ENCODE measurements at places on chromosomes 13 and 19. TPM values are rescaled to one million over a fixed set of nuclear protein-coding genes. Genes with fewer than 3 reads are reported as not detected.
A peak's percentile ranks its signal among the peaks of the same experiment; 100 is the strongest.

Gene ZNF491
- 3.1 TPM for total RNA-seq

- no peak for DNase-seq
Observed at GRCh38 chr13:80860845-80861244, 519.9 kb upstream of the SPRY2 start.

Gene C1QTNF9
- total RNA-seq = 0.42 TPM

Gene COMP
- 15.8 TPM for total RNA-seq

- no peak for DNase-seq
Observed at GRCh38 chr13:68214691-68215415, 984.7 kb upstream of the PCDH9 start.

- no peak for DNase-seq
Observed at GRCh38 chr19:16898361-16899015, 9.7 kb downstream of the F2RL3 start.

GRCh38 chr19:6531956-6532243 lies 1.1 kb downstream of the TNFSF9 start:
- no peak for DNase-seq

DNA sequence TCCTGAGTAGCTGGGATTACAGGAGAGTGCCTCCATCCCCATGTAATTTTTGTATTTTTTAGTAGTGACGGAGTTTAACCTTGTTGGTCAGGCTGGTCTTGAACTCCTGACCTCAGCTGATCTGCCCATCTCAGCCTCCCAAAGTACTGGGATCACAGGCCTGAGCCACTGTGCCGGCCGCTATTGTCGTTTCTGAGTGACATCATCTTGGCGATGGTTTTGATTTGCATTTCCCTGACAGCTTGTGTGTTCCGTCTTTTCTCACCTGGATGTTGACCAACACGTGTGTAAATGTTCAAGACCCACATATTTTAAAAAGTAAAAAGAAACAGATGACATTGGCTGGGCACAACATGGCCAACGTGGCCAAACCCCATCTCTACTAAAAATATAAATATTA lies 12.8 kb upstream of the MKNK2 start:
- no peak for DNase-seq

Gene LILRB1
- 7.7 TPM for total RNA-seq

Gene RASL11A
- total RNA-seq = 58.2 TPM

DNA sequence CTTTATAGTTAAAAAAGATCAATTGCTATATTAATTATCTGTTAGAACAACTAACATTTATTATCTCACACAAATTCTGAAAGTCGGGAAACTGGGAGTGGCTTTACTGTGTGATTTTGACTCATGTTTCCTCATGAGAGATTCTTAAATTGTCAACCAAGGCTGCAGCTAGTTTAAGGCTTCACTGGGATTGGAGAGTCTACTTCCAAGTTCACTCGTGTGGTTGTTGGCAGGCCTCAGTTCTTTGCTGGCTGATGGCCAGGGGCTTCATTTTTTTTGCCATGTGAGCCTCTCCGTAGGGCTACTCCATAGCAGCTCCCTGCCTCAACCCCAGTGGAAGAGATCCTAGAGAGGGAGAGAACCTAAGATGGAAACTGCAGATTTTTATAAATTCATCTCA lies 24.5 kb upstream of the LPAR6 start:
- peak; percentile 86 for DNase-seq

GRCh38 chr19:39679056-39679790 lies 23.5 kb downstream of the LGALS16 start:
- DNase-seq = no peak

Gene CAMSAP3
- not detected for total RNA-seq

Gene TTC9B
- total RNA-seq = not detected

- no peak for DNase-seq
Observed at GRCh38 chr13:103788061-103788652, 721.9 kb upstream of the SLC10A2 start.

DNA sequence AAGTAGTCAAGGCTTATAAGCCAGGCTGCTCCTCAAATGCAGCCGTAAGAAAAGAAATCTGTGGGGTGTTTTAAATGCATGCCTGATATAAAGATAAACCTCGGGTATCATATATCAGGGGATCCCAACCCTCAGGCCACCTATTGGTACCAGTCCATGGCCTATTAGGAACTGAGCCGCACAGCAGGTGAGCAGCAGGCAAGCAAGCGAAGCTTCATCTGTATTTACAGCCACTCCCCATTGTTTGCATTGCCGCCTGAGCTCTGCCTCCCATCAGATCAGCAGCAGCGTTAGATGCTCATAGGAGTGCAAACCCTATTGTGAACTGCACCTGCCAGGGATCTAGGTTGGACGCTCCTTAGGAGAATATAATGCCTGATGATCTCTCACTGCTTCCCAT lies 233.5 kb upstream of the SERP2 start:
- no peak for DNase-seq

DNA sequence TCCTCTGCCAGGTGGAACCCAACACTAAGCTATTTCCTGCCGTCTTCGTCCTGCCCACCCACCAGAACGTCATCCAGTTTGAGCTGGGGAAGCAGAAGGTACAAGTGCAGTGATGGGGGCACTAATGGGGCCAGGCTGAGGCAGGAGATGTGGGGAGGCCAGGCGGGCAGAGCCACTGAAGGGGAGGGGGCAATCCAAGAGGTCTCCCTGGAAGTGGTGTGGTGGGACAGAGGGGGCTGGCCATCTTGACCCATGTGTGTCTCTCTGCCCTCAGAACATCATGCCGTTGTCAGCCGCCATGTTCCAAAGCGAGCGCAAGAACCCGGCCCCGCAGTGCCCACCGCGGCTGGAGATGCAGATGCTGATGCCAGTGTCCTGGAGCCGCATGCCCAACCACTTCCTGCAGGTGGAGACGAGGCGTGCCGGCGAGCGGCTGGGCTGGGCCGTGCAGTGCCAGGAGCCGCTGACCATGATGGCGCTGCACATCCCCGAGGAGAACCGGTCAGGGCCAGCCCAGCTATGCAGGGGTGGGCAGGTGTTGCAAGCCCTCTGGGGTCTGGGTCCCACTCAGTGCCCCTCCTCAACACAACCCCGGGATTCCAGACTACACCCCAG lies 49.6 kb downstream of the RYR1 start:
- DNase-seq = no peak

DNA sequence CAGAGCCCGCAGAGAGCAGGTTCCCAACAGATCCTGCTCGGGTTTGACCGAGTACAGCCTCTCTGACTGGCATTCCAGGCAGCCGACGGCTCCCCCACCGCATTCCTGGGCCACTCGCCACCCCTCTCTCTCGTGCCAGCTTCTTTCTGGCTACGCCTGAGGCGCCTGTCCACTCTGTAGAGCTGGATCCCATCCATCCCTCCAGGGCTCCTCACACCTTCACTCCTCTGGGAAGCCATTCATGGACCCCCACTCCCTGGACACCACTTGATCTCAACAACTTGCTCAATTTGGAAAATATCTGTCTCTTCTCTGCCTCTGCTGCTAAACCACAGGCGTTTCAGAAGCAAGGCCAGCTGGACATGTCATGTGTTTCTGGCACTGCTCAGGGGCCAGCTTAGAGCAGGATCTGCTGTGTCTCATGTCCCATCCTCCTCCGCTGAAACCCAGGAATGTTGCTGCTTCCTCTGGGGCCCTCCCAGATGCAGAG lies 30.6 kb upstream of the ATP1A3 start:
- peak; percentile 63 for DNase-seq

Gene KIR2DL3
- not detected for total RNA-seq

Gene FOSB
- 754 TPM for total RNA-seq

GRCh38 chr19:4267101-4267900 lies 11.8 kb upstream of the SHD start:
- DNase-seq = peak; percentile 85

Gene CPT1C
- total RNA-seq = 6.5 TPM

- no peak for DNase-seq
Observed at GRCh38 chr13:55577082-55577846, 1563.5 kb upstream of the PRR20A start.

DNA sequence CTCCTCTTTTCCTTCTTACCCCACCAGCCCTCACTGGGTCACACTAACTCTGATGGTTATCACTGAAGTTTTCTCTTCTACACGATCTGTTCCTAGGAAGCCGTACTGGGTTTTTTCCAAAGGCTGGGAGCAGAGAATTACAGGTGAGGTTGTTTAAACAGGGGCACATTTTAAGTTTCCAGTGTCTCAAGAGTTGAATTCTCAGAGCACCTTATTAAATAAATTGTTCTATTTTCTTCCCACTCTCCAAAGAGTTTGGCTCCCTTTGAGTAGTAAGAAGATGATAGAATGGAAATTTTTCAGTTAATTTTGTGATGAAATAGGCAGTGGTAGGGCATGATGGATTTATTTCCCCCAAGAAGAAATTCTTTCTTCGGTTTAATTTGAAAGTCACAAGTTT lies at the start of gene OR7D4:
OR7D4 (minus strand) TSS at position 101 of the 400 bp plus-strand sequence. CDS start 4,752 bp downstream, outside the sequence.
- no peak for DNase-seq

GRCh38 chr19:4474514-4475022 lies 2.5 kb downstream of the HDGFL2 start:
- no peak for DNase-seq

DNA sequence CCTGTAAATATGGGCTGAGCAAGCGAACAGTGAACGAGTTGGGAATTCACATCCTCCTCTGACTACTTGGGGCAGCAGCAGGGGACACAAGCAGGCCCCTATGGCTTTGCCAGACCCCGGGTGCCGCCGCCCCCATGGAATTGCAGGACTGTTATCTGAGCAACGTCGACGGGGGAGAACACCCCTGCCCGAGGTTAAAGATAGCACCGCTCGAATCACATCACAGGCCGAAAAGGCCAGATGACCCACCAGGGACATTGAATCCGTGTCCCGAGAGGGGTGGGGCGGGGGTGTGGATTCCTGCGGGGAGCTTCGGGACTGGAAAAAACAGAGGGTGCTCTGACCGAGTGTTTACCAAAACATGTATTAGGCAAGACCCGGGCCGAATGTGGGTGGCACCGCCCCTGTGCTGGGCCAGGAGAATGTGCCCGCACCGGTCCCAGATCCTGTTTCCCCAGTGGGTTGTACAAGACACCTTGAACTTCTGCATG lies 9.1 kb downstream of the FEM1A start:
- DNase-seq = no peak

Gene OR7G3
- total RNA-seq = not detected

GRCh38 chr19:31519256-31519655 lies 170.0 kb upstream of the TSHZ3 start:
- no peak for DNase-seq

GRCh38 chr19:1155352-1156304 lies 18.4 kb downstream of the SBNO2 start:
- DNase-seq = no peak

Gene PODNL1
- 4.3 TPM for total RNA-seq

- no peak for DNase-seq
Observed at GRCh38 chr13:39051157-39051556, 12.9 kb downstream of the NHLRC3 start.

Gene CHST8
- total RNA-seq = 0.96 TPM

GRCh38 chr19:5059213-5059574 lies 90.3 kb downstream of the KDM4B start:
- DNase-seq = no peak

DNA sequence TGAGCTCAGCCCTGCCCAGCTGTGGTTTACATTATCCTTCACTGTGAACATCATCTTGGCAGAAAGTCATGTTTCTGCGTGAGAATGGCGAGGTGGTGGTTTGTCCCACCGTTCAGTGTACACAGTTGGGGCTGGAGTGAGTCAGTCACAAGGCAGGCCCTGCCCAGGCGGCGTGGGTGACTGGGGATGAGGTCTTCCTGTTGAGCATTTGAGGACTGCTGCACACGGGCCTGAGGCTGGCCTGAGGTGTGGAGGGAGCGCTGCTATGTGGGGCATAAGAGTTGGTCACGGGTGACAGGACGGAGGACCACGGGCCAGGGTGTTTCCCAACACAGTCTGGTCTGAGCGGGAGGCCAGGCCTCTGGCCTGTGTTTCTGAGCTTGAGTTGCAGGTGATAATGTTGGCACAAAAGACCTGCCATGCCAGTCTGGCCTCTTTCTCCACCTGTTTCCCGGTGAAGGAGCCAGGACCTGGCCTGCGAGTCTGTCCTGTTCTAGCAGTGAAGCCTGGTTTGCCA lies 13.4 kb upstream of the C19orf33 start:
- DNase-seq = no peak

DNA sequence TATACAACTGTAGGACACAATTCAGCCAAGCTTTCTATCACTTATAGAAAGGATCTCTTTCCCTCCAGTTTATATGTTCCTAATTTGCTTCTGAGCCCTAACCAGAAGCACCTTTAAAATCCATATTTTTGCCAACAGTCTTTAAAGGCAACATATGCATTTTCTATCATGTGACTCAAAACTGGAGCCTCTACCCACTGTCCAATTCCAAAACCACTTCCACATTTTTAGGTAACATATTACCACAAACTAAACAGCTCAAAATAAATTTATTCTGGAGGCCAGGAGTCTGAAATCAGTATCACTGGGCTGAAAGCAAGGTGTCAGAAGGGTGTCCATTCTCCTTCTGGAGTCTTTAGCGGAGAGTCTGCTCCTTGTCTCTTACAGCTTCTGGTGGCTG lies 15.9 kb upstream of the EFNB2 start:
- no peak for DNase-seq

- DNase-seq = no peak
Observed at GRCh38 chr19:34540811-34541557, 59.4 kb downstream of the WTIP start.

DNA sequence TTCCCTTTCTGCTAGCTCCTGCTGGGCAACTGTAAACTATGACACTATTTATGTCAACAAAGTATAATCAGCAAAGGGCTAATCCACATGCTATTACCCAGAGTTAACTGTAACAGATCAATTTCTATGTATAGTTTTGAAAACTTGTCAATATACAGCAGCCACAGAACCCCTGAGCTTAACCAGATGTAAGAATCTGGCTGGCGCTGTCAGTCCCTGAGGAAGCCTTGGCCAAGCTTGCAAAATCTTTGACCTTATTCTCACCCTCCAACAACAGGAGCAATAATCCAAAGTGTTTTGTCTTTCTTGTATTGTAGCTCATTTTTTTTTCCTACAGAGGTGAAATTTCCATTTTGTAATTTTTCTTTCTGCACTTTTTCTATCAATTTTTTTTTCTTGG lies 1230.1 kb upstream of the SLC10A2 start:
- DNase-seq = no peak

DNA sequence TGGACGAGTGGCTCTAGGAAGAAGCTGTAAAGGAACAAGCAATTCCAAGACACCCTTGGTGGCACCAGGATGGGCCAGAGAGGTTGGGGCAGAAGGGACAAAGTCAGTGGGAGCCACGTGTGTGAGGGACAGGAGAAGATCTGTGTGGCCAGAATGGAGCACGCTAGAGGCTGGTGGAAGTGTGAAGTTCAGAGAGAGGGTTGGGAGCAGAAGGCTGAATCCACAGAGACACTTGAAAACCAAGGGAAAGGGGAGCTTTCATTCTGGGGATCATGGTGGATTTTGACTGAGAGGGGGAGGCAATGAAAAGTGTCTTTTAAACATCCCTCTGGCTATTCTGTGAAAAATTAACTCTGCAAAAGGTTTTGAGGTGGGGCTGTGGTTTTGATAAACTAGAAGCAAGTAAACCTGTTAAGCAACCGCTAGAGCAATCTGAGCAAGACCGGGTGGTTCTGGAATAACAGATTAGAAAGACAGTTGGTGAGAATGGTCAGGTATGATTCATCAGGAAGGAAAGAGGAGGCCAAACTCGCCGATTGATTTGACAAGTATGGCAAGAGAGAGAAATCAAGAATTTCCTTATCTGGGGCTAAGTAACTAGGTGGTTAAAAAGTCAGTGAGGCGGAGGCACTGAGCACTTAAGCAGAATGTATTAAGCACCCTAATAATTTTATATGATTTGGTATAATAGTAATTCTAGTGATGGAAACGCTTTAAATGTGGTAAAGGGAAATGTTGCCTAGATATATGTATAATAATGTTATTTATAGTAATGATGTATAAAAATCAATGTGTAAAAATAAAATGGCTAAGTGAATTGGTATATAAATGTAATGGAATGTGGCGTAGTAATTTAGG lies 140.0 kb downstream of the MYO16 start:
- no peak for DNase-seq

Data from aorta (tissue), 5 donors.